ENCODE measurements at places on chromosomes 5 and 9.

DNA sequence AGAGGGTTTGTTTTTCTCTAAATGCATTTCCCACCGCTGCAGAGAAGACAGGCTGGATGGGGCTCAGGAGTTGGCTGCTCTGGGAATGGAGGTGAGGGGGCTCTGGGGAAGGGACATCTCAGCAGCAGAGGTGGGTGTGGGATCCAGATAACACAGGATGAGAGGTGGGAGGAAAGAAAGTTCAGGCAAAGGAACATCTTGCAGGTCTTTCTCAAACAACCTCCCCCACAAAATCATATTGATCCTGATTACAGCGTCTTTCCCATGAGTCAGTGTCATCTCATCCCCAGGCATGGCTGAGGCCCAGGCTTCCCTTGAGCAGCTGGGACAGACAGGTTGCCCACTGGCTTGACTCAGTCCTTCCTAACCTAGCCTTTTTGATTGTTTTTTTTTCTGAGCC, 11.3 kb upstream of the ACSL6 start:
- DNase-seq, result no peak

DNA sequence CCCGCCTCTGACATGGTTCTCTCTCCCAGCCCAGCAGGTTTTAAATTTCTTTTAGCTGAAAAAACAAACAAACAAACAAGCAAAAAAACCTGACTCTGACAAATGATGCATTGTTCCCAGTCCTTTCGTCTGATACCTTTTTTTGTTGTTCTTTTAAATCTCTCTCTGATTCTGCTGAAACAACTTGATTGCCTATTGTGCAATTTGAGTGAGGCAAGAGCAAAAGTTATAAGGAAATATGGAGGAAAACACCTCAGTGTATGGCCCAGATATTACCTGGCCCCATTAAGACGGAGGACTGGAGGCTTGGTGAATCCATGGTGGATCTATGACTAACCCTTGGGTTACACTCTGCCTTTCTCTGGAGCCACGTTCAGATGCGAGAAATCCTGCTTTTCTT, 164.0 kb downstream of the MELK start:
- DNase-seq, result no peak

- no peak for DNase-seq
These were observed 605.8 kb upstream of the PTGER4 start for GRCh38 chr5:40073927-40074326.

DNA sequence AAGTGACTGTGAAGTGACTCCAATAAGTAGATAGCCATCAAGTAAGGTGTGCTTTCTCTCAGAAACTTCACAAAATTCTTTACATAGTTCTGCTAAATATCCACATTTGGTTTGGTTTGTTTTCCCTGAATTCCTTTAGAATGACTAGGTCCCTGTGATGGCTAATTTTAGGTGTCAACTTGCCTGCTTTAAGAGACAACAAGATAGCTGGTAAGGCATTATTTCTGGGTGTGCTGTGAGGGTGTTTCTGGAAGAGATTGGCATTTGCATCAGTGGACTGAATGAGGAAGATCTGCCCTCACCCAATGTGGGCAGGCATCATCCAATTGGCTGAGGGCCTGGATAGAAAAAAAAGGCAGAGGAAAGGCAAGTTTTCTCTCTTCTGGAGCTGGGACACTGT, 8.3 kb upstream of the PTBP3 start:
- DNase-seq, result no peak

DNA sequence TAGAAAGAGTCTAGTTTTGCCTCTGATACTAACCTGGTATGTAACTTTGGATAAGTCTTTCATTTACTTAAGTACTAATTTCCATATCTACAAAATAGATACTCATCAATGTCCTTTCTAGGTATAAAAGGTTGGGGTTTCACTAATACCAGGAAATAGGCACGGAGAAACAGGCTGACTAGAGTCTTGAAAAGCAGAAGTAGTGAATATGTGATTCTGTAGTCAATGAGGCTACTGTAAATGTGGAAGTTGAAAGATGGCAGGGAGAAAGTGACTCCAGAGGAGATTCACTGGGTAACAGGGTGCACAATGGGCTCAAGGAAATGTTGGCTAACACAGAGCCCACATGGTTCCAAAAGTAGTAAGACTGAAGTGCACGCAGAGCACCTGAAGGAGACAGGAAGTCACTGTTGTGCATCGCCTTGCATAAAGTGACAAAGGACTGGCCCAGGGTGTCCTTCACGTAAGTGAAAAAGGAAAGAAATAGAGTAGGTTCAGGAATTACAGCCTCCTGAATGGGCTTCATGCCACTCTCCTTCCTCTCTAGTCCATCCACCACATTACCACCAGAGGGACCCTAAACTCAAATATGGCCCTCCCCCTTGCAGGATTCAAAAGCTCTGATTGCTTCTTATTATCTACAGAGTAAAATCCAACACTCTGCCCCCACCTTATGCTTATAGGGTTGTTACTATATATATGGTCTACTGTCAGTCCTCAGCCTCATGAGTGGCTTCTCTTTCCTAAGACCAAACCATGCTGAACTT, 288.0 kb upstream of the SMARCA2 start:
- no peak for DNase-seq

DNA sequence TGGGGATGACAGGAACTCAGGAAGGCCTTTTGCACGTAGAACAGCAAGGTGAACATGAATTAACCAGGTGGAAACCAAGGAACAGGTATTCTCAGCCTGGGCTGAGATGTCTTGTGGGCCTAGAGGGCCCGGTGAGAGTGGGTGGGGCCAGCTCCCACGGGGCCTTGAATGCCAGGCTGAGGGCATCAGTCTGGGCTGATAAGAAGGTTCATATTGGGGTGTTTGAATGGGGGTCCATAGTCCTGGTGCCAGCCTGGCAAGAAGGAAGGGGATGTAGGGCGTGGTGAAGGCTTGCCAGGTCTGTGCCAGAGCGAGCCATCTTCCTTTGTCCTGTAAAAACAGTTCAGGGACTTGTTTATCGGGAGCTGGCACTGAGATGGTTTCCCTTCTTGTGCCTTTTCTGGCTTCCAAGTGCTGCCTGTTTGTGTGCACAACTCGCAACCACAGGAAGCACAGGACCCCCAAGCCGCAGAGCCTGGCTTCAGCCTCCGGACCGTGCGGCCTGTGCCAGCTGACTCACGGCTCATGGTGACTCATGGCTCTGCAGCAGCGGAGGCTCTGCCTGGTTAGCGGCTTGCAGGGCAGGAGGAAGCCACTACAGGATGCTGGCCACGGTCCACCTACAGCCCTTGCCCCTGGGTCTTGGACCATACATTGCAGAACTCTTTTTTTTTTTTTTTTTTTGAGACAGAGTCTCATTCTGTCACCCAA, 2.4 kb downstream of the CARD19 start:
- peak; percentile 94 for DNase-seq

DNA sequence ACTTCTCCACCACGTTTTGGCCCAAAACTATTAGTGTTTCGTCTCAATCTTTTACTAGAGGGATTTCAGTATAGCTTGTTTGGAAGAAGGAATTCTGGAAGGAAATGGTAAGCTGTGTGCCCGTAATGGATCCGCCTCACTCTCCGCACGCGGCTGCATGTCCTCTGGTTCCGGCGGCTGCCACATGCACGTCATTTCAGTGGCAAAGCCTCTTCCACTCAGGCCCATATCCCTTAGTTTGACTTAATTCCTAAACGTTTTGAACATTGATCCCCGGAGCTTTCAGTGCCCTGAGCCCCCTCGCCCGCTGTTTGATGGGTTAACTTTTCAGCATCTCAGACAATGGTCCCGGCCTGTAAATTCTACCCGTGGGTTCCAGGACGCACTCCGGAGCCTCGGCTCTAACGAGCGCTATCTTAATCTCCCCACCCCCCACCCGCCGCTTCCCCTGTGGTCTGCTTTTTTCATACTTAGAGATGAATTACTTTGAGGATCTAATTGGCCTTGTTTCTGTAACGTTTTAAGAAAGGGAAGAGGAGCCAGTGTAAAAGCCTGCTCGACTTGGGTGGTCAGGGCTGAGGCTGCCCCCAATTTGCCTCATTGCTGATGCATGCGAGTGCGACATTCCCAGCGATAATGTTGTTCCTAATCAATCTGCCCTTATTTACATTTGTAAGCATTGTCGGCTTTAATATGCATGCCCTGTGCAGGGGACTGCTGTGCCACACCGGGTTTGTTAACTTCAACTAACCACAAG, 4.6 kb downstream of the PTCH1 start:
- no peak for DNase-seq

- no peak for DNase-seq
These were observed 77.1 kb upstream of the SUSD1 start for GRCh38 chr9:112252194-112252593.

DNA sequence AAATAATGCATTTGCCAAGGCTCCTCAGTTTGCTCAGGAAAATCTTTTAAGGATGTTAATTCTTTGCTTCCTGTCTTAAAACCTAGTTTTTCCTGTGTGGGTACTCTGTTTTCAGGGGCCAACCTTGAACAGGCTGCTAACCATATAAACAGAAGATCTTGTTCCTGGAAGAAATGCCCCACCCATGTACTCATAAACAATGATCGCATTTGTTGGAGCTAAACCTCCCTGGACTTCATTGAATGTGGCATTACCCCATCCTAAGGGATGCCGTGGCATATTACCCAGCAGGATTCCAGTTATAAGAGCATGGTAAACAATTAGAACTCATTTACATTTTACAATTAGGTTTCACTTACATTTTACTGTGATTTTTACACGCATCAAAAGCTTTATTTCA, 436.0 kb downstream of the ZNF608 start:
- no peak for DNase-seq

DNA sequence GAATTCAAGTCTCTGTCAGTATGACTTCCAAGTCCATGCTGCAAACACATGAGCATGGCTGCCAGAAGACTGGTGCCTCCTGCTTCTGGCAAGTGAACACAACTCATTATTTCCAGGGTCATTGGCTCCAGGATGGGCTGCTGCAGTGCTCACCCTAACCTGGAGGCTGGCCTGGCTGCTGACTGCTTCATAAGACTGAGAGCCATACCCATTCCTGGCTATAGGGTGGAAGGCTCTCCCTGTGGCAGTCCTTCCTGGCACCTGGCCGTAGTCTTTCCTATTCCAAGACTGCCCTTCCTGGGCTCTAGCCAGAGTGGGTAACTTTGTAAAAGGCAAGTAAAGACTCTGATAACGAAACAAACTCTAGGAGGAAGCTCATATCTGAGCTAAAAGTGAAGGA, 51.2 kb downstream of the CXXC5 start:
- no peak for DNase-seq

DNA sequence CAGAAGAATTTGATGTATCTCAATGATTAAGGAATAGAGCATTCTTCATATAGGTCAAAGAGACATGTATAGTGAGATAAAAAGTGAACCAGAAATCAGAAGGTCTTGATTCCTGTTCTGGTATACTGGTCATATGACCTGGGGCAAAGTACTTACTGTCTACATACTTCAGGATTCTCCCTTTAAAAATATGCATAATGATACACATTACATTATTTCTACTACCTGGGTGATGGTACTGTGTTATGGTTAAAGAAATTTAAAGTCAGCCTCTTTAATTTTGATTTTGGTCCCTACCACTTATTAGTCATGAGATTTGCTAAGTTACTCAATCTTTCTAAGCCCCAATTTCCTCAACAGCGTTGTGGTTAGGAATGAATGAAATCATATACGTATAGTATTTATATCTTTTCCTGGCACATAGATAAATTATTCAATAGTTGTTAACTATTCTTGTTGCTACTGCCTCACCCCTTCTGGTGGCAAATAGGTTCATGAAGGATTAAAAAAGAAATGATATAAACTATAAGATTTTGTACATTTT, 984.1 kb downstream of the TLE4 start:
- DNase-seq, result no peak

DNA sequence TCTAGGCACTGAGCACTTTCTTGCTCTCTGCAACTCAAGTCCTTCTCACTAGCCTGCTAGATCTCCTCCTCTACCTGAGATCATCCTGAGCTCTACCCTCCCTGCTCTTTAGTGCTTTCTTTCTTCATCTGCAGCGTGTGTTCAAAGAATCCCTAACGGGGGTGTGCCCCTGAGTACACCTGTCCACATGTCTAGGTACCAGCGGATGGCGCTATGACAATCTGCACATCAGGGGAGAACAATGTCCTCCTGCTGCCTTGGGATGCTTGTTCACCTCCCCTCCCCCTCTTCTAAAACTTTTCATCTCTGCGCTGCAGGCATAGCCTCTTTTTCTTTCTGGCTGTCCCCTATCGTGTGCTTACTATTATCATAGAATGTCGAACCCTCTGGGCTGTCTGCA, 42.7 kb downstream of the PTPN3 start:
- DNase-seq, result no peak
